Occipital lobe (tissue), 3 donors: ENCODE measurements at places on chromosomes 11 and 22.

GRCh38 chr22:28883917-28884746, 760 bp downstream of the ZNRF3 start:
- no peak for DNase-seq

- DNase-seq, result no peak
These were observed at the start of gene SLC43A1 for GRCh38 chr11:57515332-57516060. SLC43A1 (minus strand) TSS chr11:57515702; CDS start chr11:57514111, 1,591 bp downstream.

GRCh38 chr11:57087991-57088390, 93.8 kb upstream of the LRRC55 start:
- DNase-seq, result no peak

GRCh38 chr11:57781529-57781943, 19.9 kb downstream of the CTNND1 start:
- DNase-seq, result no peak

DNA sequence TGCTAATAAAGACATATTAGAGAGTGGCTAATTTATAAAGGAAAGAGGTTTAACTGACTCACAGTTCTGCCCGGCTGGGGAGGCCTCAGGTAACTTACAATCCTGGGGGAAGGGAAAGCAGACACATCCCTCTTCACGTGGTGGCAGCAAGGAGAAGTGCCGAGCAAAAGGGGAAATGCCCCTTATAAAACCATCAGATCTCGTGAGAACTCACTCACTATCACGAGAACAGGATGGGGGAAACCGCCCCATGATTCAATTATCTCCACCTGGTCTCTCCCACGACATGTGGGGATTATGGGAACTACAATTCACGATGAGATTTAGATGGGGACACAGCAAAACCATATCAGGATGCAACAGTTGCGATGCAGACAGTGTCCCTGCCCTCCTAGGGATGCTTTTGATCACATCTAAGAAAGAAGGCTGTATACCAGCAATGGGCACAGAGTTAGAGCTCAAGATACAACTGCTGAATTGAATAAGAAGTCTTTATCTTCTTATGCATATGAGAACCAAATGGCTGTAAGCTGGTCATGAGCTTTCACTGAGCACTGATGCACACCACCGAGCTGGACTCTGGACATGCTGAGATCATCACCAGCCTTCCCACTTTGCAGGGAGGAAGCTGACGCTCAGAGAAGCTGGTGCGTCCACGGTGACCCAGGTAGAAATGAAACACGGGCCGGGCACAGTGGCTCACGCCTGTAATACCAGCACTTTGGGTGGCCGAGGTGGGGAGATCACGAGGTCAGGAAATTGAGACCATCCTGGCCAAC, 255.2 kb downstream of the MN1 start:
- no peak for DNase-seq

DNA sequence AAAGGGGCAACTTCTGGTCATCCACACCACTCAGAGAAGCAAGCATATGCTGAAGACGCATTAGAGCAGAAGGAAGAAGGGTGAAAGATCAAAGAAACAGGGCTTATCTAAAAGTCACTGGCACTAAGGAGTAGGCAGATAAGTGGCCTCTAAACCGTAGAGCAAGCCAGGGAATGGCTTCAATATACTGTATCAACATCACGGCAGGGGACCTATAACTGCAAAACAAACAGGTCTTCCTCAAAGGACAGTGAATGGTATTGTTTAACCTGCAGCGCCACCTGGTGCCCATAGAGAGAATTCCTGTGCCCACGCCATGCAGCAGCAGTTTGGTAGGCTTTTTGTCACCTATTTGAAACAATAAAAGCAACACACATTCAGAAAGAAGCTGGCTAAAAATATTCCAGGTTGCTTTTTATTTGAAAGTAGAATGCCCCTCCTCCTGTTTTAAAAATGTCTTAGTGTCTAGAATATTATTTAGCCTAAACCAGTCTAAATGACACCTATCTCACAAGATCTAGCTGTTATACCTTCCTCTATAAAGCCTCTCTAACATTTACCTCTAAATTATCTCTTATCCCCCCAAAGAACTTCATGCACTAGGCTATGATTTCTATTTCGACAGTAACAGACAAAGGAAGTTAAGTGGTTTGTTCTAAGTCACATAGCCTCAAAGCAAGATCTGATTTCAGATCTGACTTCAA, 21.8 kb downstream of the SNX19 start:
- peak; percentile 55 for DNase-seq

DNA sequence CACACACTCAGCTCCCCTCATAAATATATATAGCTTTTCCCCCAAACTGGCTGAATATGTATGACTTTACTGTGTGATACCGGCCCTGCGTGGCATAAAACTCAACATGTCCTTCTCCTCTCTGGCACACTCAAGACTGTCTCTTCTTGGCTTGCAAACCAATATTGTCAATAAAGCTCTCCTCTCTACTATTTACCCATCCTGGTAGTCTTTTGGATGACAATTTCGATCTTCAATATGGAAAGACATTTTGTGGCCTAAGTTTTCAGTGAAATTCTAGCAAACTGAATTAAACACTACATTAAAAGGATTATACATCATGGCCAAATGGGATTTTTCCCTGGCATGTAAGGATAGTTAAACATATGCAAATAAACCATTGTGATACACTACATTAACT, 1255.9 kb downstream of the JRKL start:
- DNase-seq, result no peak

DNA sequence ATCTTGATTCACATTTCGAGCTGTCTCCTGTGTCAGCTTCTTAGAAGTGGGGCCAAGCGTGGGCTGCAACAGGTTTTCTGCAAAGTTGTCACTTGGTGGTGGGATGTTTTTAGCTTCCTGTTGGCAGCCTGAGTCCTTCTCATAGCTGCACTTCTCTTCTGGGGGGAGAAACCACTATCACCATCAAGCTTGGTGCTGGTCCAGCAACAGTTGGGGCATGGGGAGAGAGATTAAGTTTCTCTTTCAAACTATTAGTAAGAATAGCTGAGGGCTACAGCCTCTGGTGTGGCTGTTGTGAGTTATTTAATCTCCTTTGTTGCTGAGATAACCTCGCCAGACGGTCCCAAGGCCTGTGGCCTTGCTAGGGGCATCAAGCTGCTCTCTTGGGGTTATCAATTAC, 123.3 kb upstream of the CRYBB3 start:
- DNase-seq, result no peak
